Mesenchymal stem cell (in vitro differentiated cells and primary cell): ENCODE measurements at places on chromosomes 3 and 15.

GRCh38 chr3:113508966-113509365 is 6.0 kb downstream of the SPICE1 start:
- H3K27ac ChIP-seq = no peak overlapping the region
- peaks cover 18% of the 10 kb centered on the region for H3K36me3 ChIP-seq
- no peaks in the 10 kb centered on the region for H3K27me3 ChIP-seq
- no peak overlapping the region for H3K4me3 ChIP-seq
- DNase-seq = no peak
- H3K4me1 ChIP-seq = no peaks in the 10 kb centered on the region

DNA sequence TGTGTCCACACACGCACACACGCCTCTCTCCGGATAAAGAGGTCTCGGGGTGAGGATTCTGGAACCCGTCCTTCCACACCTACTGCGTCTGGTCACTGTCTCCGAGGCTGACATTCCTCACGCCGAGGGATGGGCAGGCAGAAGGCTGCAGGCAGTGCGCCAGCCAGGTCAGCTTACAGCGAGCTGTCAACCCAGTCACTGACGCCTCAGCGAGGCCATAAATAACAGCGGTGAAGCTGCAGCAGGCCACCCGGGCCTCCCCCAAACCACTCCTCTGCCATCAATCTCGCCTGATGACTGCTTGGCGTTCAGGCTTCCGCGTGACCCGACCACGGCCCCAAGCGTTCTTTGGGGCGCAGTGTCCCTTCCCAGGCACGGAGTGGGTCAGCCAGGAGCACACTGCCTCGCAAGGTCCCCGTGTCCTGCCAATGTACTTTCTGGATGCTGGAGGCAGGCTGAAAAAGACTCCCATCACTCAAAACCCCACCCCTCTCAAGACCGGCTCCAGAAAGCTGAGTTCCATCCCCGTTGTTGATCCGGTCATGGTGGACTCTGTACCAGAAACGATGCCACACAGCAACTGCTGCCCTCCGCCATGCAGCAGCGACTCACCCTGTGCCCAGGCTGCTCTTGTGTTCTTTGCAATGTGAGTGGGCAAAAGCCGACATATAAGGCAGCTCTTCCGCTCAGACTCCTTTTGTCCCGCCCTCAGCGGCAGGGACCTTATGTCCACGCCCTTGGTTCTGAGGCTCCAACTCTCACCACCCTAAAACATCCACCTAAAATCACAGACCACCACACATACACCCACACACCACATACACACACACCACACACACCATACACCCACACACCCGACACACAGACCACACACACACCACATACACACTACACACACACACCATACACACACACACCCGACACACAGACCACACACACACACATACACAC is 27.1 kb downstream of the CPN2 start:
- no peak overlapping the region for H3K4me3 ChIP-seq
- peaks cover 45% of the 10 kb centered on the region for H3K4me1 ChIP-seq
- H3K36me3 ChIP-seq = peaks cover 4% of the 10 kb centered on the region
- peak; percentile 83 for DNase-seq

DNA sequence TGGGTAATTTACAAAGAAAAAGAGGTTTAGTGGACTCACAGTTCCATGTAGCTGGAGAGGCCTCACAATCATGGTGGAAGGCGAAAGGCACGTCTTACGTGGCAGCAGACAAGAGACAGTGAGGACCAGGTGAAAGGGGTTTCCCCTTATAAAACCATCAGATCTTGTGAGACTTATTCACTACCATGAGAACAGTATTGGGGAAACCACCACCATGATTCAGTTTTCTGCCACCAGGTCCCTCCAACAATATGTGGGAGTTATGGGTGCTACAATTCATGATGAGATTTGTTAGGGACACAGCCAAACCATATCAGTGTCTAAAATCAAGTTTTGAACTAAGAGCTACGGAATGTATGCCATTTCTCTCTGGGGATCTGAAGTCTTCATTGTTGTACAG is 354.8 kb upstream of the C2CD4B start:
- DNase-seq = no peak
- H3K36me3 ChIP-seq = no peaks in the 10 kb centered on the region
- H3K27me3 ChIP-seq = no peaks in the 10 kb centered on the region

DNA sequence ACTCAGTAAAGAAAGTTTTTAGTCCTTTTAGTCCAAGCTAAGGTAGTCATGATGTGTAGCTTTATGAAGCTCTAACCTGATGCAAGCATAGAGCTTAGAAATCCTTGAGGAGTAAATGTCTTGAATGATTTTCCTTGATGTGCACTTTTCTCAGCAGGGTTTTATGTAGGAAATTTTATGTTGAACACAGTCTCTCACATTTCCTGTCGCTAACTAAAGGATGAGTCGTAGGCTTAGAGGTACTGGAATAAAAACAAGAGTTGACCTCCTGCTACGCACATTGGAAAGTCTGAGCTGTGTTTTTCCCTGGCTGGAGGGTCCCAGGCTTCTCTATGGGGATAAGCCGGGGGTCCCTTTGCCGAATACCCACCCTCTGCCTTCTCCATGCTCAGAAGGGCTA is 34.7 kb upstream of the ZPLD1 start:
- no peaks in the 10 kb centered on the region for H3K27me3 ChIP-seq
- no peak overlapping the region for H3K4me3 ChIP-seq
- no peaks in the 10 kb centered on the region for H3K36me3 ChIP-seq

GRCh38 chr15:41562244-41562643 is 3.2 kb downstream of the TYRO3 start:
- DNase-seq = peak; percentile 47
- peaks cover 41% of the 10 kb centered on the region for H3K4me1 ChIP-seq
- H3K27me3 ChIP-seq = no peaks in the 10 kb centered on the region
- no peak overlapping the region for H3K4me3 ChIP-seq
- H3K27ac ChIP-seq = no peak overlapping the region
- peaks cover 11% of the 10 kb centered on the region for H3K36me3 ChIP-seq

GRCh38 chr3:113585228-113585627 is 52.9 kb downstream of the SIDT1 start:
- H3K4me3 ChIP-seq = no peak overlapping the region
- H3K4me1 ChIP-seq = no peaks in the 10 kb centered on the region
- H3K27ac ChIP-seq = no peak overlapping the region

DNA sequence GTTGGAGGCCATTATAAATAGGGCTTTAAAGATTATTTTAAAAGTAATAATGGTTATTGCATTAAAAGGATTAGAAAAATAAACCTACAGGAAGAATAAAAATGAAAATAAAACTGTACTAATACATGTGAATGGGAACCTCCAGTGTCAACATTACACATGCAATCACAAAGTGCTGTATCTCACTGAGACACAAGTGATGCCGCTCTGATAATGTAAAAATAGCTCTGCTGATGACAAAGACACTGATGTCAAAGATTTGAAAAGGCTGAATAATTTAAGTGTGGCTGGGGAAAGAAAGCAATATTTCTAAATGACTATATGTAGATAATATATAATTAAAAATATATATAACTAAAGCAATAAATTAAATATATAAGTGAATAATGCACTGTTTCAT is 129.1 kb upstream of the RAP2B start:
- no peak overlapping the region for H3K4me3 ChIP-seq
- H3K36me3 ChIP-seq = no peaks in the 10 kb centered on the region
- H3K27me3 ChIP-seq = no peaks in the 10 kb centered on the region
- H3K4me1 ChIP-seq = no peaks in the 10 kb centered on the region
- no peak for DNase-seq
- no peak overlapping the region for H3K27ac ChIP-seq

GRCh38 chr15:100078511-100079220 is 263.1 kb downstream of the ADAMTS17 start:
- no peaks in the 10 kb centered on the region for H3K27me3 ChIP-seq
- no peak overlapping the region for H3K4me3 ChIP-seq
- peak; percentile 29 for DNase-seq
- H3K36me3 ChIP-seq = no peaks in the 10 kb centered on the region
- no peak overlapping the region for H3K27ac ChIP-seq
- H3K4me1 ChIP-seq = no peaks in the 10 kb centered on the region

GRCh38 chr3:156448300-156448699 is 106.6 kb downstream of the SSR3 start:
- peak; percentile 59 for DNase-seq
- no peak overlapping the region for H3K27ac ChIP-seq
- H3K27me3 ChIP-seq = no peaks in the 10 kb centered on the region
- no peaks in the 10 kb centered on the region for H3K4me1 ChIP-seq
- no peaks in the 10 kb centered on the region for H3K36me3 ChIP-seq

DNA sequence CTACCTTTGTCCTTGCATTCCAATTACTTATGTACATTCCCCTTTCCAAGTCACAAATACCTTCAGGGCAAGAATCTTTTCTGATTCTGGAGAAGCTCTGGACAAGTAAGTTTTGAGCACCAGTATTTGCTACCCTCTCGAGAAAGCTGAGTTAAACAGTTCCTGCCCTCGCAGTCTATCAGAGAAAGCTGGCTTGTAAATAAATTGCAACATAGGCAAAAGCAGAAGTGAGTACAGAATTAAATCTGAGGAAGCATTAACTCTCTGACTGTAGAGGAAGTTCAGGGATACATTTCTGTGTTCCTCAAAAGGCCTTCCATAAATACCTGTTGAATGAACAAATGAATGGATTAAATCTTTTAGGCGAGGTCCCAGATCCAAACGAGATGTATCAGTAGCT is 1.2 kb downstream of the OSBPL11 start:
- no peaks in the 10 kb centered on the region for H3K36me3 ChIP-seq
- peak overlapping the region; percentile 7 for H3K27ac ChIP-seq
- peaks cover 14% of the 10 kb centered on the region for H3K4me1 ChIP-seq
- no peaks in the 10 kb centered on the region for H3K27me3 ChIP-seq

- H3K4me3 ChIP-seq = no peak overlapping the region
- no peaks in the 10 kb centered on the region for H3K36me3 ChIP-seq
- H3K27ac ChIP-seq = no peak overlapping the region
- H3K27me3 ChIP-seq = no peaks in the 10 kb centered on the region
- H3K4me1 ChIP-seq = no peaks in the 10 kb centered on the region
These were observed 50.8 kb upstream of the PSMD6 start for GRCh38 chr3:64074060-64074459.

- peaks cover 4% of the 10 kb centered on the region for H3K4me1 ChIP-seq
- H3K4me3 ChIP-seq = no peak overlapping the region
- H3K27ac ChIP-seq = no peak overlapping the region
These were observed 10.3 kb downstream of the MAGI1 start for GRCh38 chr3:66028457-66028856.

GRCh38 chr3:64687781-64688604 is at the start of gene ADAMTS9:
ADAMTS9 (minus strand) TSS chr3:64688000; CDS start chr3:64687657, 343 bp downstream.
- no peaks in the 10 kb centered on the region for H3K27me3 ChIP-seq
- peak; percentile 91 for DNase-seq
- no peaks in the 10 kb centered on the region for H3K36me3 ChIP-seq
- peak within 1 kb of the TSS; percentile 75 for H3K4me3 ChIP-seq
- H3K27ac ChIP-seq = peak within 1 kb of the TSS; percentile 83
- peaks cover 3% of the 10 kb centered on the region for H3K4me1 ChIP-seq

GRCh38 chr15:60255390-60255789 is 142.4 kb downstream of the ANXA2 start:
- no peak overlapping the region for H3K4me3 ChIP-seq
- H3K27me3 ChIP-seq = peaks cover 6% of the 10 kb centered on the region
- no peaks in the 10 kb centered on the region for H3K36me3 ChIP-seq
- no peak overlapping the region for H3K27ac ChIP-seq

GRCh38 chr15:31024330-31024729 is 32.9 kb upstream of the MTMR10 start:
- peaks cover 20% of the 10 kb centered on the region for H3K4me1 ChIP-seq
- no peaks in the 10 kb centered on the region for H3K27me3 ChIP-seq
- no peak overlapping the region for H3K4me3 ChIP-seq
- no peaks in the 10 kb centered on the region for H3K36me3 ChIP-seq

DNA sequence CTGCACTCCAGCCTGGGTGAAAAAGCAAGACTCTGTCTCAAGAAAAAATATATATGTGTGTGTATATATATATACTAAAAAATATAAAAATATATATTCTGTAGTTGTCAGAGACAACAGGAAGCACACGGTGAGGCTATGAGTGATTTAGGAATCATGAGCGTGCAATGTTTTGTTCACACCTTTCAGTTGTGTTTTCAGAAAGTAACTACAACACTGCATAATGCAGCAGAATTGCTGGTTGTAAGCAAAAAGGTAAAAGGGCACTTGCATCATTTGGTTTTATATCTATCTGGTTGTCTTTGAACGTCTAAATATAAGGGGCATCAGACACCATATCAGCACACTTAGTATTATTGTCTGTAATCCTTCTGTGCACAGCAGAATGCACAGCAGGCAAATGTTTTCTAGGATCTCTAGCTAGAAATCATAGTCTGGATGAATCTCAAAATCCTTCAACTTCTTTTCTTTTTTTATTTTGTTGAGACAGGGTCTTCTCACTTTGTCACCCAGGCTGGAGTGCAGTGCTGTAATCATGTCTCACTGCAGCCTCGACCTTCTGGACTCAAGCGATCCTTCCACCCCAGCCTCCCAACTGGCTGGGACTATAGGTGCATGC is 44.8 kb downstream of the CCR3 start:
- H3K4me3 ChIP-seq = no peak overlapping the region
- H3K36me3 ChIP-seq = no peaks in the 10 kb centered on the region
- H3K27me3 ChIP-seq = no peaks in the 10 kb centered on the region
- H3K4me1 ChIP-seq = no peaks in the 10 kb centered on the region
- H3K27ac ChIP-seq = no peak overlapping the region

GRCh38 chr3:62229908-62230307 is 143.4 kb downstream of the FEZF2 start:
- no peaks in the 10 kb centered on the region for H3K27me3 ChIP-seq
- H3K27ac ChIP-seq = no peak overlapping the region
- peaks cover 2% of the 10 kb centered on the region for H3K36me3 ChIP-seq
- peak; percentile 8 for DNase-seq
- H3K4me3 ChIP-seq = no peak overlapping the region

GRCh38 chr3:99171800-99172199 is 270.3 kb upstream of the DCBLD2 start:
- DNase-seq = no peak
- no peak overlapping the region for H3K4me3 ChIP-seq
- peaks cover 3% of the 10 kb centered on the region for H3K4me1 ChIP-seq
- H3K27me3 ChIP-seq = no peaks in the 10 kb centered on the region

DNA sequence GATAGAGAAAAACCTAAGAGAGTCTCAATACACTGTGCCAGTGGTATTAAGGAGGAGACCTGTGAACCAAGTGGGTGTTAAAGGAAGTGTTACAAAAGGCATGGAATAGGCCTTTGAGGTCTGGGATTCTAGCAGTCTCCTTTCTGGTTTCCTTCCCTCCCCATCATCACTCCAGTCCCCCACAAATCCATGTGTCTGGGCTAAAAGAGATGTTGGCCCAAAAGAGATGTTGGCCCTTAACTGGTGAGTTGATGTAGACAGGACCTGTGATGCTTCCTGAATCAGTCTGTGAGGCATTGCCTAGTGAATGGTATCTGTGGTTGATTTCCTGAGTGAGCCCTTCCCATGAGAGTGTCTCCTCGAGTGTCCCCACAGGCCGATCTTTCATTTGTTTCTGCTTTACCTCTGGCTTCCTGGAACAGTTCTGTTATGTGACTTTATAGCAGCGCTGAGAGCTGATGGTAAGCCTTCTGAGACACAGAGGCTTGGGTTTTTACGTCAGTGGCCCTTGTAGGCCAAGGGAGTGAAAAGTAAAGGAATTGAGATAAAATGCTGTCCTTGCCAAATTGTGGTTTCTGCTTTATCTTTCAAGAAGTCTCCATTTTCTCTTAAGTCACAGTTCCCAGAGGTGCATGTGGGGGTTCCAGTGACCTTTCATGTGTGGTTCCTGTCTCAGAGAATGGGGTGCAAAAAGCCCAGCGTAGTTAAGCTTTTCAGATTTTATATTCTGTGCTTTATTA is 87.8 kb downstream of the KLHL25 start:
- peak; percentile 89 for DNase-seq
- H3K27ac ChIP-seq = peak overlapping the region; percentile 71
- H3K4me1 ChIP-seq = peaks cover 2% of the 10 kb centered on the region
- no peak overlapping the region for H3K4me3 ChIP-seq

GRCh38 chr3:115912372-115912771 is 289.1 kb downstream of the GAP43 start:
- H3K4me3 ChIP-seq = no peak overlapping the region
- no peaks in the 10 kb centered on the region for H3K36me3 ChIP-seq
- peaks cover 3% of the 10 kb centered on the region for H3K4me1 ChIP-seq
